ENCODE measurements at places on chromosomes 6 and 20.

DNA sequence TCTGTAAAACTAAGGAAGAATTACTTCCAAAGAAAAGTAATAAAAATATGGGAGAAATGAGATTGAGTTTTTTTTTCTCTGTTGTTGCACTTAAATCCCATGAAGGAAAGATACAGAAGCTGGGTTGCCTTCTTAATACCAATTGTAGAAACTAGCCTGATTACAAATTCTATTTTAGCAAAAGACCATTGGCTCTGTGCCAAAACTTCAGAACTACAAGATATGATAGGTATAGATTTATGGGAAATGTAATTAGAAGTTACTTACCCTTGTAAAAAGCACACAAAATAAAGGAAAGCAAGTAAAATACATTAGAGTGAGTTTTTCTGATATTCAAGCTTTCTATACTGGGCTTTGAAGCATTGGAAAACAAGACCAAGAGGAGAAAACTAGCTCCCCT lies 73.5 kb upstream of the SCGN start:
- DNase-seq = no peak

DNA sequence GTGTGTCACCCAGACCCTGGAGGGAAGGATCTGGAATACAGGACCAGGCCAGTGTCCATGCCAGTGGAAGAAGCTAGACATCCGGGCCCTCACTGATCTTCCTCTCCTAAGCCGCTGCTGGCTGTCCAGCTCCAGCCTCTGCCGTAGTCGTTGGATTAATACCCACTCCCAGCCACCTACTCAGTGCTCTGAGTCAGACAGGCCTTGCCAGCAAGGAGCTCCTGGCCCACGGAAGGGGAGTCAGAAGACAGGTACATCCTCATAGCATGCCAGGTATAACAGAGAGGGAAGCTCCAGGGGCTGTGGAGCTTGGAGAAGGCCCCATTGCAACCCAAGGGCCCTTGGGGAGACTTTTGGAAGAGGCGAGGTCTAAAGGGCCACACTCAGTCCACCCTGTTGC lies 49.0 kb downstream of the STK35 start:
- DNase-seq = no peak

DNA sequence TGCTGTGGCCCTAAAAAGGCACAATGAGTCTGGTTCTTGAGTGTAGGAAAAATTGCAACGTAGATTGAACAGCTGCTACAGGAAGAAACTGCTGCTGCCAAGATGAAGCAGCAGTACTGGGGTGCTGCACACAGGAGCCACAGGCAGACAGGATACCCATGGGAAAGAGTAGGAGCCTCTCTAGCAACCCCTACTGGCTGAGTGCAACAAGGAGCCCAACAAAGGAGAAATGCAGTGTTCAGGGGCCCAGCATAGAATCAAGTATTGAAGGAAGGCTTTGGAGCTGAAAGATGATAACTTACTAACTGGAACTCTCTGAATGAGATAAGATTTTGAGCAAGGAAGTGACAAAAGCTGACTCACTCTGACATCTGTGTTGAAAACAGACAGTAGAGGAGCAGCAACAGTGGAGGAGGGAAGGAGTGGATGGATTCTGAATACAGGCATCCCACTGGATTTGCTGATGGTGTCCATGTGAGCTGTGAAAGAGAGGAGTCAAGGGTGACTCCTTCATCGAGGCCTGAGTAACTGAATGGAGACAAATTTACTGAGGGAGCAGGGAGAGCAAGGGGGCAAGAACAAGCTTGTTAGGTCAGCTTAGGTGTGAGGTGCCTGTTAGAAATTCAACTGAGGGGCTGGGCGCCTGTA lies 534.7 kb upstream of the JARID2 start:
- DNase-seq = peak; percentile 37

- DNase-seq = peak; percentile 76
Observed at GRCh38 chr6:31400467-31401289, 2.7 kb upstream of the MICA start.

- no peak for DNase-seq
Observed at GRCh38 chr6:100338090-100338489, 126.6 kb downstream of the SIM1 start.

DNA sequence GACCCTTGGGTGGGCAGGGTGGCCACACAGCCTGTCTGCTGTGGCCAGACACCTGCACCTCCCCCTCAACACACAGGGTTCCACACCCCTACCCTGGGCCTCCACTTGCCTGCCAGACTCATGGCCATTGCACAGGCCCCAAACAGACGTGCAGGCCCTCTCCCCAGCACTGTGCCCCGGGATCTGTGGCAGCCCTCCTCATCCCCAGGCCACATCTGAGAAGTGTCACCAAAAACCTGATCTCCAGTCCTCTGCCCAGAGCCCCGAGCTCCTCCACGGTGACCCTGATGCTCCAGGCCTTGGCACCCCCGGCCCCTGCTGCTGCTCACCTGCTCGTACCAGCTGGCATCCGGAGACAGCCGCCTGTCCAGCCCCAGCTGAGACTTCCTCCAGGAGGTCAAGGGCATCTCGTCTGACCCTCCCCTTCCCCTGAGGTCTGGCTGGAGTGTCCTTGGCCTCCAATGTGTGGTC lies 160.1 kb downstream of the DLL1 start:
- DNase-seq = no peak

- DNase-seq = peak; percentile 33
Observed at GRCh38 chr6:10510592-10511367, 10.4 kb upstream of the GCNT2 start.

DNA sequence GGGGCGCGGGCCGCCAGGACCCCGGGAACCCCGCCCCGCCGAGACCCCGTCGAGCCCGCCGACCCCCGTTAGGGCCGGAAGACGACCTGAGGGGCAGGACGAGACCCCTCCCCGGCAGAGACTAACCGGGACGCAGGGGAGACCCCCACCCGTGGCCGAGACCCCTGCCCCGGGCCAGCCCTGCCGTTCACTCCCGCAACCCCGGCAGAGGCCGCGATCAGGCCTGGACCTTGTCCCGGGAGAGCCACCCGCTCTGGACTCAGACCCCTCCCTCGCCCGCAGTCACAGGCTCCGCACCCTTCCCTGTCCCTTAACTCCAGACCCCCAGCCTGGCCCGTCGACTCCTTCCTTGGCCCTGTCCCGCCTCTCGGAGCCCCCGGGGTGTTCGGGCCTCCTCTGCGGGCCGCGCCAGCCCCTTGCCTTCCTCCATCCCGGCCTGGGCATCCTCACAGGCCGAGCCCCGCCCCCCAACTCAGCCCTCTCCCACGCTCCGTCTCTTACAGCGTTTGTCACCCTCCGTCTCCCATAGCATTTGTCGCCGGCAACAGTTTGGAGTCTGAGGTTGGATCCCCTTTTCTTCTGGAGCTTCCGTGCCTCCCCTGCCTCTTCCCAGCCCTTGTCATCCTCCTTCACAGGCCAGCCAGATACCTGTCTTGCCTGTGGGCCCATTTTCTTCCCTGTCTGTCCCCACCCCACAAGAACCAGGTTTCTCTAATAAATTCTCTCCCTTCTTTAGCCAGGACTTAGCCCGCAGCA lies 569 bp downstream of the TCEA2 start:
- no peak for DNase-seq

DNA sequence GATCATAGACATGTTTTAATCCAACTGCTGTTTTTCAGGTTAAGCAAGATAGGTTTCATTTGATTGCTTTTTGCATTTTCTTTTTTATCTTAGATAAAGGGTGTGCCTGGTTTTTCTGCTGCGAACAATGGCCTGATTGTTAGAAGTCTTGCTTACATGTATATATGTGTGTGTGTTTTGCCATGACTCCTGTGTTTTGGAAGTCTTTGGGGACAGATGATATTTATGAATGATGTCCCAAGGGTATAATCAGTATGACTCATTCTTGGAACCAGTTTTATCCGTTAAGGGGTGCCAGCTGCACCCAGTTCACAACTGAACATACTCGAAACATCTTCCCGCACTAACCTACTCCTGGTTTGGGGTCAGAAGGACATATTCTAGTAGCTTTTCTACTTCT lies 230.1 kb upstream of the SUPT3H start:
- no peak for DNase-seq

- no peak for DNase-seq
Observed at GRCh38 chr6:41231246-41231645, 3.1 kb downstream of the TREML4 start.

GRCh38 chr6:131067521-131067920 lies 4.5 kb upstream of the EPB41L2 start:
- no peak for DNase-seq

- DNase-seq = no peak
Observed at GRCh38 chr6:145824344-145824743, 9.7 kb upstream of the FBXO30 start.

DNA sequence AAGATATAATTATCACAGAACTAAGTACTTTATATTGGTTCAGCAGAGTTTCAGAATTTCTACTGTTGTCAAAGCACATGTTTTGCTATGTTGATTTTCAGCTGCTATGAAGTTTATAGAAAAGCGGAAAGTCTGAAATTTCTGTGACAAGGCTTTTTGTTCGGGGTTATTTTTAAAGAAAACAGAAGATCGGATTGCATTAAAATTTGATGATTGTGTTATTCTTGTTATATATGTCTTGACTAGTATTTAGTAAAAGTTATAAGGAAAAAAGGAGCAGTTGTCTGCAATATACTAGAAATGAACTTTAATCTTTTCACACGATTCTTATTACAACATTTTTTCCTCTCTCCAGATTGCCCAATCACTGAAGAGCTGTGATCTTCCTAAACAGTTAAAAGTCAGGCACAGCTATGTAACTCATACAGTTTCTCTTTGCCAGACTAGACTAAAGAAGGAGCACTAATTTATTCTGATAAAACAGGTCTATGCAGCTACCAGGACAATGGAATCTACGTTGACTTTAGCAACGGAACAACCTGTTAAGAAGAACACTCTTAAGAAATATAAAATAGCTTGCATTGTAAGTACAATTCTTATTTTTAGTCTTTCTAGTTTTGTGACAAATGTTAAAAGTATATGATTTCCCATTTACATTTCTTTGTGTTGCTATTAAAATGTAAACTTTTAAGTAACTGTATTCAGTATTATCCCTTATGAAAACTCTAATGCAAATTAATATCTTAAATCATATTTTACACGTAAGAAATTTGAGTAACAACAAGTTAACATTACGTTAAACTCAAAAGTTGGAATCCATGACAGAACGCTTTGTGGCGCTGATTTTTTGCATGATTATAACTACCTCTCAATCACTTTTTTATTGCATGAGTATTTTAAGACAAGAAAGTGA lies at the start of gene ENPP3:
Gene ENPP3 (plus strand): TSS at position 423 of the 913 bp plus-strand sequence. CDS start 83 bp downstream, at position 506.
- no peak for DNase-seq

DNA sequence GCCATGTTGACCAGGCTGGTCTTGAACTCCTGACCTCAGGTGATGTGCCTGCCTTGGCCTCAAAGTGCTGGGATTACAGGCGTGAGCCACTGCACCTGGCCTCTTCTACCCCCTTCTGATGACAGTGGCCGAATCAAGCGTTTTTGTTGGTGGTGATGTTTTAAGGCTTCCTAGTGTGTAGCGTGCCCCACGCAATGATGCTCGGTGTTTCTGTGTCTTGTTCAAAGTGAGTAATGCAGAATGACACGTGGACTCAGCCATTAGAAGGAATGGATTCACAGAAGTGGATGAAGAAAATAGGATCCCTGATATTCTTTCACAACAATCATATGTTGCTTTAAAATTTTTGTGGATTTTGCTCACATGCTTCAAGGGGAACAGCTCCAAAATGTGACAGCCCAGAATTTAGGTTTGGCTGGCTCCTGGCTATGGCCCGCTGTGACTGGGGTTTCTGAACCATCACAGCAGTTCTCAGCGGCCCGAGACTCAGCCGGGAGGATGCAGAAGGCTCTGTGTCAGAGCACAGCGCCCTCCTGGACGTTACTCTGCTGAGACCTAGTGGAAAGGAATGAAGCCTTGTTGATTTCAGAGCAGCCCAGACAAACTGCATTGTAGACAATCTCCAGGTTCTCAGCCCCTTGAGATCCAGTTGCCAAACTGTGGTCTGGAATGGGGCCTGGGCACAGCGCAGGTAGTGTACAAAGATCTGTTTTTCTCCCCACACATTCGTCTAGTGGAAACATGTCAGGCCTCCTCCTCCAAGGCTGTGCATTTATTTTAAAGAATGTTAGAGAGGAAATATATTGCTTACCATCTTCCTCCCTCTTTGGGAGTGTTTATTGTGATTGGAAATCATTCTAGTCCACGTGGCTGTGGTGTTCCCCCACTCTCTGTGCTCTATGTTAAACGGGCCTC lies 57.6 kb upstream of the TIAM2 start:
- no peak for DNase-seq

DNA sequence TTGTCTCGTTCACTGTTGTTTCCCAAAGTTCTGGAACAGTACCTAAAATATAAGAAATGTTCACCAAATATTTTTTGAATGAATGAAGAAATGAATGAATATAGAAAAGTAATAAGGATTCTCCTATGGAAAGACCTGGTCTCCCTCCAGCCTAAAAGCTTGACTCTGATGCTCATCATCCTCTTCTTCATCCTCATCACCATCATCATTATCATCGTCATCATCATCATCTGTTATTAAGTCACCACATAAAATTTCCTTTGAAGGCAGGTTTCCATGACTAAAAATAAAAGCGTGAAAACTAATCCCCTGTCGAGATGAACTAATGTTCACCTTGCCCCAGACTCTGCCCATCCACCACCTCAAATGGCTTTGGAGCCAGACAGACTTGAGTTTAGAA lies 216.9 kb upstream of the PRND start:
- no peak for DNase-seq

DNA sequence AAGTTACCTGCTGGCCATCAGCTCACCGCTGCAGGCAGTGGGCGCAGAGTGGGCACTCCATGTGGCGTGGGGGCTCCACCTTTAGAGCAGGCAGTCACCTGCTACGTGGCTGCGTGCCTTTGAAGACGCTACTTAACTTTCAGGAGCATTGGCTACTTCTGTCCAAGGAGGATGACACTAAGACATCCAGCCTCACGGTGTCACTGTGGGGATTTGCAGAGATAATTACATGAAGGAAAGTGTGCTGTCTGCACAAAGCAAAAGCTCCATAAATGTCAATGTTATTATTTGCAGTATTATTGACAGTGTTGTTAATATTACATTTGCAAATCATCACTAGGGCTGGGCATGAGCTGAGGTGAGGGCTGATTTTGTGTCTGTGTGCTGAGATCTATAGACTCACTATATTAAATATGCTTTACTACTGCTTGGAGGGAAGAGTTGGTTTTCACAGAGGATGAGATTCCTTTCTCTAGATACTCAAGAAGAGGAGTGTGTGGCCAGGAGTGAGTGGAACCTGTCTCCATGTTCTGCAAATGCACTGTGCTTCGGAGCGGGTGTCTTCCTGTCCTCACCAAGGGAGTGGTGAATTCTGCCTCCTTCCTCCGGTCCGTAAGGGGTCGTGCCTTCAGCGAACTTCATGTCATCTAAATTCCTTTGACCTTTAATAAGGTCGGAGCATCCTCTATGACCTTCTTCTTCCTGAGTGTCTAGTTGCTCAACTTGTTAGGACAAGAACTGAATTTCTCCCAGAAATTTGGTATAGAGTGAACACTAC lies 165.8 kb upstream of the SYNDIG1 start:
- no peak for DNase-seq

GRCh38 chr6:20827798-20828197 lies 293.5 kb downstream of the CDKAL1 start:
- DNase-seq = no peak

DNA sequence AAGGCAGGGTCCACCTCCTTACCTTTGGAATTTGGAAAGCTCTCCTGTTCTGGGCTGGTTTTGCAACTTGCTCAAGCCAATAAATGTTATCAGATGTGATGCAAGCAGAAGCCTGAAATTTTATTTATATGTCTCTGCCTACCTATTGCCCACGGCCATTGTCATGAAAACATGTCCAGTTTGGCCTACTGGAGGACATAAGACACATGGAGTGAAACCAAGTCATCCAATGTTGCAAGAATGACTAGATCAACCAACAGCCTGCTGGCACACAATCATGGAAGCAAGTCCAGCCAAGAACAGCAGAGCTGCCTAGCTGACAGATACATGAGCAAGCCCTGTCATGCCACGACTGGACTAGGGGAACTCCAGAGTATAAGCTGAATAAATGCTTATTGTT lies 56.7 kb upstream of the IRAK1BP1 start:
- DNase-seq = no peak

All from CD4-positive, alpha-beta T cell treated with Interleukin-15 for 4 hours (primary cell).